ENCODE measurements at places on chromosomes 7 and 10.

- no peak for DNase-seq
Observed at GRCh38 chr7:79451580-79451979, 1.9 kb downstream of the MAGI2 start.

DNA sequence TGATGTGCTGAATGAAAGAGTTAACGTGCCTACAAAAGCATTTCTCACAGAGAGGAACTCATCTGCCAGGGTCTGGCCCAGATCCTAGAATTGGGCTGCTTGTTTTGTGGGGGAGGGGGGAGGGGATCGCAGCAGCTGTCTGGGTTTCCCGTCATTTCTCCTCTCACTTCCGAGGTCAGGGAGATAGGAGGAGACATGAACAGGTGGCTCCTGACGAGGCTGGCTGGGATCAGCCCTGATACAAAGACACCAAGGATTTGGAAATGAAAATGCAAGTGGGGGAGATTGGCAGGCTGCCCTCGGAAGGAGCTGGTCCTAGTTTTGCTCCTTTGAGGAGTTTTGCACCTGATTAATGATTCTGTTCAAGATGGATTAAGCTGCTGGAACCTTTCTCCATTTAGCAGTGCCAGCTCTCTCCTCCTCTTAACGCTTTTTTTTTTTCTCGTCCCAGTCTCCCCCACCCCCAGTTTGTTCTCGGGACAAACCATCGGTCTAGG, 86.8 kb upstream of the KMT2C start:
- peak; percentile 57 for DNase-seq

DNA sequence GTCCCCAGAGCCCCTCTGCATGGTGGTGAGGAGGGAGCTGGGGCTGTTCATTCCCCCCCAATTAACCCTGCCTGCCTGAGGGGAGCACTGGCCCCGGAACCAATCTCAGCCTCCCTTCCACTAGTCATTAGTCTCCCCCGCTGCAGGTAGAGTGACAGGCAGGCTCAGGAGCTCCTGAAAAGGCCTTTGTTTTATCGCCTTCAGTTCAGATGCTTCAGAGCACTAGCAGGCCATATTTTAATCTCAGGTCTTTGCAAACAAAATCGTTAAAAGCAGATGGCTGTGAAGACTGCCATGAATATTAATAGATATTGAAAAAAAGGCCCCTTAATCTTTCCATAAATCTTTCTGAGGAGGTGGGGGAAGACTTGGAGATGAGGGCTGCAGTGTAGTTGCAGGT, 250.7 kb downstream of the RPS24 start:
- no peak for DNase-seq

DNA sequence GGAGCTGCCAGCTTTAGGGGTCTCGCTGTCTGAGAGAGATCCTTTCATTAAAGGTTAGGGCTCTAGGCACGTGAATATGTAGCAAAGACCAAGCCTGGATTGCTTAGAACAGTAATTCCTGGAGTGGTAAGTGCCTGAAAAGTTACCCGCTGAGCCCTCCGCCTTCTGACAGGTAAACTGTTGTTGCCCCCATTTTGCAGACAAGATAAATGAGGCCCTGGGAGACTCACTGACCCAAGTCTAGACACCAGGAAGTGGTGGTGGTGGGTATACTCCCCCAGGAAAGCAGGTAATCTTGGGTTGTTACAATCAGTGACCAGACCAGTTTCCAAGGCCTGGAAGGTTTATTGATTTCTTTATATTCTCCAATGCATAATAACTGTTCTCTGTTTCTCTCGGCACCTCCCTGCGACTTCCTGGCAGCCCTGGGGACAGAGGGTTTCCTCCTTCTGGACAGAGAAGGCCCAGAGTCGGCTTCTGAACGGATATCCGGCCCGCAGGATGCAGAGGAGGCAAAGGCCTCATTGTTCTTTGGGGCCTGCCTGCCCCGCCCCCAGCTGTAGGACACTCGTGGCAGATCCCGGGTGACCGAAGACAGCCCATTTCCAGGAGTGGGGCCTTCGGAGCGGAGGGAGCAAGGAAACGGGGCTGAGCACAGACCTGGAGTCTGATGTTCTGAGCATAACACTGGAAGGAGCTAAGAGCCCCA, 1.3 kb upstream of the GRK5 start:
- no peak for DNase-seq

GRCh38 chr7:108201766-108202165, 71.6 kb upstream of the LAMB4 start:
- DNase-seq, result no peak

GRCh38 chr7:139521439-139521838, 2.0 kb upstream of the CLEC2L start:
- no peak for DNase-seq

GRCh38 chr10:110457851-110458250, 39.9 kb upstream of the DUSP5 start:
- DNase-seq, result no peak

GRCh38 chr7:1301054-1301881, 68.6 kb downstream of the UNCX start:
- no peak for DNase-seq

GRCh38 chr10:88971221-88972061, 18.9 kb upstream of the ACTA2 start:
- DNase-seq, result peak; percentile 58

DNA sequence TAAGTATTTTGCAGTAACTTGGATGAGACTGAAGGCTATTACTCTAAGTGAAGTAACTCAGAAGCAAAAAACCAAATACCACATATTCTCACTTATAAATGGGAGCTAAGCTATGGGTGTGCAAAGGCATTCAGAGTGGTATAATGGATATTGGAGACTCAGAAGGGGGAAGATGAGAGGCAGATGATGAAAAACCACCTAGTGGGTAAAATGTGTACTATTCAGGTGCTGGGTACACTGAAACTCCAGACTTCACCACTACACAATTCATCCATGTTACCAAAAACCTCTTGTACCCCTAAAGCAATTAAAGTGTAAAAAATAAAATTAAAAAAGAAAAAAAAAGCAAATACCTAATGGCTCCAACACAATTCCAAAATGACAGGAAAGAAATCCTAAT, 351.7 kb downstream of the NXPH1 start:
- no peak for DNase-seq

Data from DMS79 (cell line).